ENCODE measurements at places on chromosomes 5 and 9. TPM values are rescaled to one million over a fixed set of nuclear protein-coding genes. Genes with fewer than 3 reads are reported as not detected.
A peak's percentile ranks its signal among the peaks of the same experiment; 100 is the strongest.

GRCh38 chr5:150376799-150377771, 19.6 kb downstream of the TCOF1 start:
- no peak for DNase-seq

- no peak for DNase-seq
These were observed 913.9 kb downstream of the TLE4 start for GRCh38 chr9:80485420-80486250.

The OTULINL gene
- 1.4 TPM for total RNA-seq

- DNase-seq: no peak
These were observed 69.1 kb downstream of the PSAT1 start for GRCh38 chr9:78365748-78366697.

The ADGRV1 gene
- total RNA-seq: 9.3 TPM

DNA sequence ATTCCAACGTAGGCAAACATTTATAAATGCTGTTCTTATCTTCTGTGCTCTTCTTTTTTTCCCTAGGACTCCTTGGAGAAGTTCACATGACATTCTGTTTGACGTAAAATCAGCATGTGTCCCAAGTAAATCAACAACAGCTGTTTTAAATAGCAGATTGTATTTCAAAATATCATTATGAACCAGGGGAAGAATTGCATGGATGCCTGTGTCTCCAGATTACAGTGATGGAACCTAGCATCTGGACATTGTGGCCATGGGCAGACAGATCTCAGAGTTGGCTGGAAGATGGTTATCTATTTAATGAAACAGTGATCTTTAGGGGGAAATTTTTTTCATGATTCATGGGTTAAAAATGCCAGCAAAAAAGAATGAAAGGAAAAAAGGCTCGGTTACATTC, 222.0 kb downstream of the MAN2A1 start:
- DNase-seq: no peak

DNA sequence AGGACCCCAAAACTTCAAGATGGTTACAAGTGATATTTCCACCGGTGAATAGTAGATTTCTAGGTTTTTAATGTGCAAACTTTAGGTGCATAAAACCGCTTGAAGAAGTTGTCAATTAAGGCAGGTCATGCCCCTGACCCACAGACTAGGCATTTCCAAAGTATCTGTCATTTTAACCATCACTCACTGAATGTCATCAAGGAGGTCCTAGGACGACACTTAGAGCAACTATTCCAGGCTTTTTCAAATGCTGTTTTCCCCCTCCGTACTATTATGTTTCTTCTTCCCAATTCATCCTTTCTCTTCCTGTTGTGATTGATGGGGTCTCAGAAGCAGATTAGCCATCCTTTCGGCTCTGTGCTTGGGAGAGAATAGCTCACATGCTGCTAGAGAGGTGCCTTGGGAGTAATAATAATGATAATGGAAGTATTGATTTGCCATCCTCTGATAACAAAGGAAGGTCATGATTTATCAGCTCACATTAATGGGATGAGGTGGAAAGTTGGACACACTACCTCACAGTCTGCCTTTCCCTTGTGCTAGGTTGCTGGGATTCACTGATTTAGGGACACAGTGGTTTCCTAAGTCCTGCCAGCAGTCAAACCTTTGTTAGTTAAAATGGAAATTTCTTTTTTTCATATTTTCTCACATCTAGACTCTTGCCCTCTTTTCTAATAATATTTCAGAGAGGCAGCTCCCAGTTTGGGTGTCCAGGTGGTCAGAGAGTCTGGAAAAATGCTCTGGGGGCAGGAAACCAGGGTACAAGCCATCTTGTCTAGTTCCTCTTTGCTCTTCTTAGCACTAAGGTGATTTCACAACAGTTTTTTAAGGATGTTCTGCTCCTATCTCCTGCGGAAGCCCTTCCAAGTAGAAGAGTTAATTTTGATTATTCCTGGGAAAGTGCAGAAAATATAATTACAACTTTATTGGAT, 67.0 kb downstream of the PTTG1 start:
- no peak for DNase-seq

DNA sequence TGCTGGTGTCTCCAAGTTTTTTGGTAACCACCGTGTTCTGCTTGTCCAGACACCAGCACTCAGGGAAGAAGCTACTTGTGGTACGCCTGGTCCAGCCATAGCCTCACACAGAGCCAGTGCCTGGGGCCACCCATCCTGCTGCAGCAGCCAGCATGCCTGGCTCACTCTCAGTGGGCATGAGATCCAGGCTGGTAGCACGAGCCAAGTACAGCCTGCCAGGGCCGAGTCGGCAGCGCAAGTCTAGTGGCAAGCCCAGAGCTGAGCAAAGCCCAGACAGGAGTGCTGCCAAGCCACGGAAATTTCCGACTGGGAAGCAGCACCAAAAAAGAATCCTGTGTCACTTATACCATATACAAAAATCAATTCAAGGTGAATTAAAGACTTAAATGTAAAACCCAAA, 36.3 kb upstream of the FBXL17 start:
- DNase-seq: no peak

The INSL4 gene
- total RNA-seq: not detected

GRCh38 chr5:38847559-38848347, 1.9 kb downstream of the OSMR start:
- no peak for DNase-seq

The CDKN2B gene
- total RNA-seq: 0.93 TPM

DNA sequence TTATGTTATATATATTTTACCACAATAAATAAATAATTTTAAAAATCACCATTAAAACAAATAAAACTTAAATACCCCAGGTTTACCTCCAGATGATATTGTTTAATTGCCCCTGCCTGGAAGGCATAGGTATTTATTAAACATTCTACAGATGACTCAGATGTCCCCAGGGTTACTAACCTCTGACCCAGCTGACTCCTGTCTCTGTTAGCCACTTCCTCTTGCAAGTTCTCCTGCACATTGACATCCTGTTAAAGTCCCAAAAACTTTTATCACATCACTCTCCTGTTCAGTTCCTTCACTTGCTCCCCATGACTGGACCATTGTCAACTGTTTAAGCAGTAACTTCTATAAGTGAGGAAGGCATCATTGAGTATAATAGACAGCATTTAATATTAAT, 37.0 kb upstream of the RAB3C start:
- DNase-seq: no peak

The ADAMTS13 gene
- total RNA-seq: 21.4 TPM

DNA sequence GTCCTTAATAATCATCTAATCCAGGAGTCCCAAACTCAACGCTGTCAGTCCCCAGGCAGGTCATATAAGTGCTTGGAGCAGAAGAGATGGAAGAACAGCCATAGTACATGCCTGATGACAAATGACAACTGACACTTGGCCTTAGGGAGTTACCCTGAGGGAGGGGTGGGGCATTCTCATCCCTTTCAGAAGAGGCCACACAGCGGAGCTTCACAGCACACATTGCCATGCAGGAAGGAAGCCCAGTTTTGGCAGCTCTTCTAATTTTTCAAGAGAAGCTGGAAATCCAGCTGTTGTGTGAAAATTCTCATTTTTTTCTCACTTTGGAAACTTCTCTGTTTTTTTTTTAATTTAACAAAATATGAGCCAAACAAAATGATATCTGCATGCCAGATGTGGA, 89.0 kb downstream of the ASTN2 start:
- no peak for DNase-seq

The TSLP gene
- 1.5 TPM for total RNA-seq

- no peak for DNase-seq
These were observed 44.7 kb upstream of the NKD2 start for GRCh38 chr5:963673-964531.

DNA sequence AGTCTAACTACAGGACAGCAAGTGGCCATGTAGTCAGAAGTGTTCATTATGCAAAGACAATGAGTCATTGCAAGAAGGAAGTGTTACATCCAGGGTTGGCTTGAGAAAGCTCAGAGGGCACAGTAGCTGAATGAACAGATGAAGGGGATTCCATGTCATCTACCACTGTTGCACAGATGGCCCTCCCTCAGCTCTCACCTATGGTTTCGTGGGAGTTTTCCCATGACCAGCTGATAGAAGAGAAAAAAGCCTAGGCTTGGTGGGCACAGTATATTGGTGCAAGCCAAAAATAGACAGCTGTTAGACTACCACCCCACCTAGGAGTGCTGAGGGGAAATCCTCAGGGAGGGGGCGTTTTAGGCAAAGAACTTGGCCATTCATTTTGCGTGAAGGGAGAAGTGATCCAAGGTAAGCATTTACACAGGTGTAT, 217.0 kb downstream of the DMRT2 start:
- no peak for DNase-seq

DNA sequence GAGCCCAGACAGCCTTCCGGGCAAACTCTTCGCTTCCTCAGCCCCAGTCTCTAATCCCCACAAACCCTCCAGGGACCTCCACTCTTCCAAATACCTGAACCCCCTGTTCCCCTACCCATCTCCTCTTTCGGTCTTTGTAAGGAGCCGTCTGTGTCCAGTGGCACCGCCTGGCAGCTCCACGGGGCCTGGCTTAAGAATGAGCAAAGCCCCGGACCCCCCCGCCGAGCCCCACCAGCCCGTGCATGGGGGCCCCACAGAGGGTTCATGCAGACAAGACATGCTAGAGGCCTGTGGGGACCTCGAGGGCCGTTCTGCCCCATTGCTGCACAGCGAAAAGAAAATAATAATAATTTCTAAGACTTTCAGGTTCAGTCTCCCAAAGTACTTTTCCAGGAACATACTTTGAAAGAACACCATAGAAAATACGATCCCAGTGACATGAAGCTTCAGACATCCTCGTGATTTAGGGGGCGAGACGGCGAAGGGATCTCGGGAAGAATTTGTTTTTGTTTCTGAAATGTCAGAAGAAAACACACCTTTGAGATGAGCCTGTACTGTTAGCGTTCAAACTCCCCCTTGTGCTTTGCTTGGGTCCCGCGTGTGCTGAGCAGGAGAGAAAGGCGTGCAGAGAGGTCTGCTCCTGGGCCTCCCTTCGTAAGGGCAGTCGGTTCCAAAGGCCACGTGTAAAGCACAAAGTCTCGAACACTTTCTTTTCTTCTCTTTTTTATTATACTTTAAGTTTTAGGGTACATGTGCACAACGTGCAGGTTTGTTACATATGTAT, 49.2 kb downstream of the IRX2 start:
- no peak for DNase-seq

The THG1L gene
- total RNA-seq: 4.1 TPM

DNA sequence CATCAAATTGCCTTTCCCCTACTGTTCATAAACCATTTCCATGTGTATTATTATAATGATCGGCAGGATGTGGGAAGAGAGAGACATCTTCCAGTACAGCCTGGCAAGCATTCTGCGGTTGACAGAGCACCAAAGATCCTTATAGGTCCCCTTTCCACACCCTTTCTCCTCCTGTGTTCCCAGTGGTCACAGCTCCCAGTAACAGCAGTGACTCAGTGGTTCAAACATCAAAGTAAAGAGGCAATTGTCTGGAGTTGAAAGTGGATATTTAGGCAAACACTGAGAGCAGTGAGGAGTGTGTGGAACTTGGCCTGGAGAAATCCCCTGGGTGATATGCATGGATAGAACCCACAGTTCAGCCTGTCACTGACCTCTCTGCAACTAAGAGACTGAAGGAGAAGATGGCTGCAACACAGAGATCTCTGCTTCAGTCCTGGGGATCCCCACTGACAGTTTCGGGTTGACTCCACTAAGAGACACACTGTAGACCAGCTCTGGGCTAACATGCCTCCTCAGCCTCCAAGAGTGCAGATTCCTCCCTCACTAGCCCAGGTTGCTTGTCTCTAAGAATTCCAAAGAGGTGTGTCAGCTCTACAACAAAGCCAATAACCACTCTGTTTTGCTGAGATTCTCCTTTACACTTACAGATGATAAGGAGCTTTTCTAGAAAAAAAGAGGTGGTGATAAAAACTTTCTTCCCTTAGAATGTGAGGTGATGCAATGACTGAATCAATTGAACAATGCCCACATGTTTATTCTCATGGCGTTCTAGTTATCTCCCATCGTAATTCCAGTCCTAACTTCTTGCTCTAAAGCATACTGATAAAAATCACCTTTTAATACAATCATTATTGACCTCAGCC, 94.4 kb upstream of the IL6ST start:
- no peak for DNase-seq

The PTPN3 gene
- 14.3 TPM for total RNA-seq

DNA sequence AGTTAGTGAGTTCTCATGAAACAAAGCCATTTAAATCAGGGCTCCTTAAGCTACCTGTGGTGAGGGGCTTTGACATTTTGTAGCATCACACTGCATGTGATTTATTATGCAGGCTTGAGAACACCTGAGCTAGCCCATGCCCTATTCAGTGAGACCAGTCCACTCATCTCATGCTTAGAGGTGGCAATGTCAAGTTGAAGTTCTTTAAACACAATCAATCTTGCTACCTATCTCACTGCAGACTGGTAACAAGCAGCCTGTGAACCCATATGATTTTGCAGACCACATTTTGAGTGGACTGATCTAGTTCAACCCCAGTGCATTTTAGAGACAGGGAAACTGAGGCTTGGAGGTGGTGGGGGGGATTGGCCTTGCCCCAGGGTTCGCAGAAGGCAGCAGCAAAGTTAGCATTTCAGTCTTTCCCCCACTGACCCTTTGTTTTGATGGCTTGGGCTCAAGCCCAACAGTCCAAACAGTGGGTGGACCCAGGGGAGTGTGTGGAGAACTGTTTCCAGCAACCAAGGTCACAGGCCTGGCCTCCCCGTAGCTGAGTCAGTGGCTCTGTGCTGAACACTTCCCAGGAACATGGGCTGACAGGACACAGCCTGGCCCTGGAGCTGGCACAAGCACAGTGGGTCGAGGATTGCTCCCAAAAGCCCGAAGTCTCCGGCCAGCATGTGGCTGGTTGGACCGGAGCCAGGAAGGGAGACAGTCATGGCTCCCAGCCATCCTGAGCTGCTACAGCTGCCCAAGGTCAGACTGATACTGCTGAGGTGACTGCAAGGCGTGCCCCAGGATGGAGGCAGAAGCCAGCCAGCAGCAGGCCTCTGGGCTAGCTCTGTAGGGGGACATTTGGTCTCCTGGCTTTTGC, 95.3 kb downstream of the RGS3 start:
- DNase-seq: peak; percentile 91

The LRRC19 gene
- 0.55 TPM for total RNA-seq

DNA sequence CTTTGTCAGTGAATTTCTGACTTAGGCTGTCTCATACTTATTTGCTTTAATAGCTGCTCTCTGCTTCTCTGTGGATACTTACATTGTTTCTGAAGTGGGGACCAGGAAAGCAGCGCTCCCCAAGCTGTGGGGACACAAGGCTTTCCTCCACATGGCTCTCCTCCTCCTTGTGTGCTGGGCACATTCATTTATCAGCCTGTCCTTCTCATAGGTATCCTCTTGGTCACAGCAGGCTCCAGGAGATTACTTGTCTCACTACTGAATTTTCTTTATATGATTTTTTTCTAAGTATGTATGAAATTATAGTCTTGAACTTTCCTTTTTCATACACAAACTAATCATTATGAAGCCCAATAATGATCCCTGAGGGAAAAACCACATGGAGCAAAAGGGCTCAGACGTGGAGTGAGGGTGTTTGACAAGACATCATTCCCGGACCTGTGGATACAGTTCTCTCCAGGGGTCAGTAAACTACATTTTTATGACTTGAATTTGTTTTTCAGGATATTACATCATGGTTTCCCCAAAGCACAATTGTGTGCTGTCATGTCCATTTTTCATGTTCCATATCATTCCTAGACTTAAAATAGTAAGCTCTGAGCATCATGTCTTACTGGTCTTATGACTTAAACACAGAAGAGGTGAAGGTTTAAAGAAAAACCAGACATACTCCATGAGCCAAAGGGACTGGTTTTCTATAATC, 234.5 kb downstream of the PCSK1 start:
- no peak for DNase-seq
